ENCODE measurements at places on chromosomes 7 and 10.
A peak's percentile ranks its signal among the peaks of the same experiment; 100 is the strongest.

DNA sequence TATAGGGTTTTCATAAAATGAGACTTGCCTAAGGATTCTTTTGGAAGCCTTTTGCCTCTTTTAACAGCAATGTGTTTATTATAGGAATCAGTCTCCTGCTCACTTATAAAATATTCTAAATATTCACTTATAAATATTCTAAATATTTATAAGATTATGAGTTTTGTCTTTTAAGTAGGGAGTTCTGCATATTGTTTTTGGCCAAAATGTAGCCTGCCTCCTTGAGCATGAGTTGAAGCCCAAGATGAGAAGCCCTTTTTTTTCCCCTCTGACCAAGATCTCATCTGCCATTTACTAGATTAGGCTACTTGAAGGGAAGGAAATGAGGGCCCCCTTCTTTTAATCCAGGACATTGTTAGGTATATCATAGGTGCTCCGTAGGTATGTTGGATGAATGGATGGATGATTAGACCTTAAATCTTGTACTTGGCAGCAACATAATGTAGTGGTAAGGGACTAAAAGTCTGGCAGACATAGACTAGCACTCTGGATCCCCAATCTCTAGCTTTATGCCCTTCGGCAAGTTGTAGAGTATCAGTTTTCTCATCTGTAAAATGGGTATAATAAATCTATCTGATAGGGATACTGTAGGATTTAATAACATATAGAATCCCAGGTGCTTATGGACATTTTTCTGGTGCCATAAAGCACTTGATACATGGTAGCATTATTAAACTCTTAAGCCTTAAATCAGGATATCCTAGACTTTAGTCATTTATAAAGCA lies 59.1 kb downstream of the ARID5B start:
- no peak for DNase-seq

GRCh38 chr7:19139706-19140327 lies 5.4 kb downstream of the FERD3L start:
- no peak for DNase-seq

GRCh38 chr7:131591687-131592319 lies 35.4 kb upstream of the PODXL start:
- DNase-seq, result no peak

GRCh38 chr7:52936750-52937149 lies 98.7 kb upstream of the POM121L12 start:
- DNase-seq, result no peak

- no peak for DNase-seq
Observed at GRCh38 chr7:33798686-33799325, 106.5 kb upstream of the BMPER start.

DNA sequence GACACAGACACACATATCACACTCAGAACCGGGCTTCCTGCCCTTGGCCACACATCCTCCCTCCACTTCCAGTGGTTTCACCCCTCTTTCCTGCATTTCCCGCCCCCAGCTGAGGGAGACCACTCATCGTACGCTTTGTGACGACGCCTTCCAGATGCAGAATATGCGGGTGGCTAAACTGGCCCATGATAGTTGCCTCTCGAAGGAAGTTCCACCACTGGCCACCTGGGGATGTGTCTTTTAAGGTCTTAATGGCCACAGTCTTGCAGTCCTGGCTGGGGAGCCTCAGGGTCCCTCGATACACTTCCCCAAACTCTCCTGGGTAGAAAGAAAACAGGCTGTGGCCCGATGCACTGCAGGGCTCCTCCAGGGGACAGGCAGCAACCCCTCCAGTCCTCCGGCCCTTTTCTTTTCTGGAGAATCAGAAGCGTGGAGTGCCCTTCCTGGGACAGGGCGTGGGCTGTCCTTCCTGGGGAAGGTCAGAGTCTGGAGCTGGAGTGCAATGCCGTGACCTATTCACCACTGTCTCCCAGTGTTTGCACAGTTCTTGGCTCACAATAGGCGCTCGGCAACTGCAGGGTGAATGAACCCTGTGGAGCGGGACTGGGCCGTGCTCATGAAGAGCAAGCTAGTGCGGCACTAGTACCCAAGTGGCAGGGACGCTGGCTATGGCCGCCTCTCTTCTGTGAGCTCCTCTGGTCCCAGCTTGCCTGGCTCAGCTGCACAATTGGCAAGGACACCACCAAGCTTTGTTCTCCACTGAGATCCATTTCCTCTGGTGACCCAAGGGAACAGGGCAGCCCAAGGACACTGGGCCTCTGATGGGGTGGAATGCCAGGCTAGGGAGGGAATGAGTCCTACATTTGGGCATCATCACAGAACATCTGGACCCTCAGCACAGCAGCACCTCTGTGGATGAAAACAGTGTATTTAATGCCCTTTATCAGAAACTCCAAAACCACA lies 13.2 kb downstream of the EPHA1 start:
- no peak for DNase-seq

DNA sequence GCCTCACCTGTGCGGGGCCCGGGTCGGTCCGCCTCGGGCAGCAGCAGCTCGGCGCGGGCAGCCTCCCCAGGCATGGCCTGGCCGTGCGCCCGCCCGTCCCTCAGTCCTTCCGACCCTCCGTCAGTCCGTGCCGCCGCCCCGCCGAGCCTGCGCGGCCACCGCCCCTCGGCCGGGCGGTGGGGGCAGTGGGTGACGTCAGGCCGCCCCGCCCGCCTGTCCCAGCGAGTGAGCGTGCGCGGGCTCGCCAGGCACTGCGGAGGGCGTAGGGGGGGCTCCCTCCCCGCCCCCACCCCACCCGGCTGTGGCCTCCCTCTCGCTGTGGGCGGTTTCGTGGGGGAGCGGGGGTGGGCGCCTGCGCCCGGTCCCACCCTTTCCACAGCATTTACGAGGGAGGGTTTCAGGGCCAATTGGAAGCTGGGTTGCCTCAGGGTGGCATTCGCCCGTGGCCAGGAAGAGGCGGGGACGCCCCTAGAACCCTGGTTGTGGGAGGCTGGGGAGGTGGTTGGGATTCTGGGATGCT lies at the start of gene NACAD:
Gene NACAD (minus strand): TSS at position 149 of the 520 bp plus-strand sequence. CDS start 75 bp downstream, at position 74.
- peak; percentile 63 for DNase-seq

DNA sequence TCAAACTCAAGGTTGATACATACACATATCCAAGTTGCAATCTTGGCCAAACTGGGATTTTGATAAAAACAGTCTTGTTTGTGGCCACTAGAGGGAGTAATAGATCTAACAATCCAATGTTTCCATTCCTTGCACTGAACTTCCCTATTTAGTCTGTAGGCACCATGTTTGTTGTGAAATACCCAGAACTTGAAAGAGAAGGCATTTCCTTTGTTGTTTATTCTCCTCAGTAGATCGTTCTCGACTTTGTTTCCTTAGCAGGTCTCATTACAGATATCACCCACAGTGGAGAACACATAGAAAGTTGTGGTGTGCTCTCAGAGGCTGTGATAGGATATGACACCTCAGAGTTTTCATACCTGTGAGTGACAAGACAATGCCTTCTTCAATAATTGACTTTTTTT lies 70.3 kb upstream of the MXI1 start:
- DNase-seq, result peak; percentile 85

GRCh38 chr10:47225219-47225927 lies 74.6 kb upstream of the GDF10 start:
- DNase-seq, result no peak

DNA sequence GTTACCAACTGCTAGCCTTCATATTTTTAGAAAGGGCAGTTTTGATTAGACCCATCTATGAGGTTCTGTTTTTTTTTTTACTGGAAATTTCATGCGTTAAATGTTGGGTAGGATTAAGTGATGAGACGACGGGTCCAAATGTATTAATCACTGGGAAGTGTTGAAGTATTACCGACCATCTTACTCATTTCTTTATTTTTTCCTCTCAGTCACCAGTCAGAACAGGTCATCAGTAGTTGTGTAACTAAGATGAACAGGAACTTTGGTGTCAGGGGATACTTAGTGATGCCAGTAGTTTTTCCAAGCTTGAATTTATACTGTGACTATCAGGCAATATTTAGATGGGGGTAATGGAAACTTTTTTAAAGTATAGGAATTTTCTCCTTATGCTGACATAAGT lies 14.2 kb downstream of the TFAM start:
- DNase-seq, result no peak

GRCh38 chr10:1257274-1257673 lies 201.1 kb downstream of the WDR37 start:
- DNase-seq, result no peak

- DNase-seq, result no peak
Observed at GRCh38 chr7:138030679-138031351, 28.9 kb upstream of the CREB3L2 start.

GRCh38 chr7:5035276-5035675 lies 10.4 kb upstream of the RBAK start:
- no peak for DNase-seq

DNA sequence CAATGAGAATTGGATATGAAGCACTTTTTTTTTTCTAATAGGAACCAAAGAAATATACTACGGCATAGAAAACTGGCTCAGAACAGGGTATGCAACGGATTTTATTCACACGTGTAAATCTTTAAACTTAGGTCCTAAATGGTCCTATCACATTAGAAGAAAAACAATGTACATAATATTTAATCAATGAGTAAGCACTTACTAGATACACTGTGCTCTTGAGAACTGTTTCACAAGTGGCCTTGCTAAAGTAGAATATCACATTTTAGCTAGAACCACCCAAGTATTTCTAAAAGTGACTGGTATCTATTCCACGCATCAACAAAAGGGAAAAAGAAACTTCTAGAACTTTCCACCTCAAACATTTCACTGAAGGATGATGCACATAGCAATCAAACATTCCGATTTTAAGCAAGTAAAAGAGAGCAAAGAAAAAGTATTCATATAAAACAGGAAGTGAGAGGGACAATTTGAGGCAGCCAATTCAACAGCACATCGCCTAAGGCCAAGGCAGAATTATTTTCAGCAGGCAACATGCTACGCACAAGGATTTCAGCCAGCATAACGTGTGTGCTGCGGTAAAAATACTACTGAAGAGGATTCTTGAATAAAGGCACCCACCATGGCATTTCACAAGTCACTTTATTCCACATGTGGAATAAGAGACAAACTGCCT lies 55.8 kb downstream of the PARD3 start:
- DNase-seq, result no peak

- peak; percentile 18 for DNase-seq
Observed at GRCh38 chr7:120060281-120060680, 212.7 kb upstream of the KCND2 start.

GRCh38 chr7:149469806-149470205 lies 8.9 kb upstream of the ZNF777 start:
- DNase-seq, result no peak

GRCh38 chr10:115674496-115674895 lies 581.3 kb downstream of the ATRNL1 start:
- DNase-seq, result no peak

DNA sequence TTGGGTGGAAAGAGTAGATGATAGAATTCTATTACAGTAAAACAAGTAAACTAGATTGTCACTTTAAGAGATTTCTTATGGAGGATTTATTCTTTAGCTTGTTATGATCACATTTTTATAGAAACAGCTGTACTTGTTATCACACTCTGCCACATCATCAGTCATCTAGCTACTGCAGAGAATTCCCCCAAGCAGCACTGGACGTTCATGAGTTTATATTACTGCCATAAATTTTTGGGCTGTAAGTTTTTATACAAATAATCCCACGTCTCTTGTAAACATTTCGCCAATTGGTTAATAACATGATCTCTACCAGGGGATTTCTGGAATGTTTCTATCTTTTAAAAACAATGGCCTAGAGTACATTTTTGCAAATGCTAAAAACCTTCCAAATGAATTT lies 238.8 kb downstream of the POLR1F start:
- DNase-seq, result no peak

- no peak for DNase-seq
Observed at GRCh38 chr7:101332026-101332425, 10.4 kb upstream of the IFT22 start.

GRCh38 chr7:4815609-4816418 lies 40.4 kb downstream of the AP5Z1 start:
- DNase-seq, result no peak

DNA sequence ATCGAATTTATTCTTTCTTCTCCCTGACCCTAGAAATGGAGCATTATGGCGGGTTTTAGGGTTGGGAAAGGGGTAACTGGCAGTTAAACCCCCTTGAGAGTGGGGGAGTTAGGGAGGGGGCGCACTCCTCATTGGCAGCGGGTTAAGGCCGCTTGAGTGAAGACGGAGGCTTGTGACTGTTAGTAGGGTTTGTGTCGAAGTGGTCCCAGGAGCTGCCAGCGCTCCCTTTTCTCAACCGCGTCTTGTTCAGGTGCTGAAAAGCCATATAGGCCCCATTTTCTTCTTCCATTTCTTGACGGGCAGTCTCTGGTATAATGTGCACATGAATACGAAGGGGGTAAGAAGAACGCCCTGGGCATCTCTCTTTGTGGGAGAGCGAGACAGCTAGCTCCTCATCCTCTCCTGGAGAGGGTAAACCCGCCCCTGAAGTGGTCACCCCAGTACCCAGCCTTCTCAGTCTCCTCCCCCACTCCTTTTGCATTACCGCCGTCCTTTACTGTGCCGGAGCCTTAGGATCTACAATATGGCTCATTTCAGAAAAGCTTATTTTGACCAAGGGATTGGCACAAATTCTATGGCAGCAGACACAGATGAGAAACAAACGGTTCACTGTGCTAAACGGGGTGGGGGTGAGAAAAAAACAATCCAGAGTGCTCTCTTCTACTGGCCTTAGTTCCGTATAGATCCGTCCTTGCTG lies 836 bp downstream of the KMT2E start:
- DNase-seq, result peak; percentile 78

DNA sequence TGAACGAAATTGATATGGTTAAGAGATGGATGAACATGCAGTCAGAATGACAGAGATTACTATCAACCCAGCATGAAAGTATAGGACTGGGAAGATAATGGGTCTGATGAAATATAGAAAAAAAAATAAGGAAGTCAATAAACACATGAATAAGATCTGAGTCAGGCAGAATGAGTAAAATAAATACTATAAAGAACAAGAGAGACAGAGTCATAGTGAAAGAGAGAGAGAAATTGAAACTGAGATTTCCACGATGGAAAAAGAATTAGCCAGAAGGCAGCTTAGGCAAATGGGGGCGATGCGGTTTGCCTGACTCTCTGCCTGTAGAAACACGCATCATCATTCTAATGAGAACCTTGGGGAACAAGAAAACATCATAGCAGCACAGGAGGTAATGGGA lies 26.6 kb downstream of the SEMA3D start:
- DNase-seq, result no peak

- peak; percentile 68 for DNase-seq
Observed at GRCh38 chr7:100132697-100133151, 6.0 kb downstream of the MBLAC1 start.

DNA sequence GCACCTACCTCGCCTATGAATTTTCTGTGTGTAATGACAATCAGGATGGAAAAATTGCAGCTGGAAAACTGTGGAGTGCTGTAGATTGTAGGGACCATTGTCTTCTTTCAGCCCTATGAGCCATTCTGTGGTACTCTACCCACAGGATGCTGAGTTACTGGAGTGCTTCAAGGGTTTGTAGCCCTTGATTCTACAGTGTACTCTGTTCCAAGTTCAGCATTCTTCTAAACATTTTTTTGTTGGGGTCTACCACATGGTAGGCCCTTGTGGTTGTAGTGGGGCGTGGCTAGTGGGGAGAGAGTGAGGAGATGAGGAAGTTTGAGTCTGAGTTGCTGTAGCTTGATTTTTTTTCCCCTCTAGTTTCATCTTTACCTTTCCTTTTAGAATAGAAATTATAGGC lies 33.5 kb downstream of the REEP3 start:
- DNase-seq, result no peak
